Hair follicle dermal papilla cell (primary cell): ENCODE measurements at places on chromosomes 6 and 20. TPM values are rescaled to one million over a fixed set of nuclear protein-coding genes. Genes with fewer than 3 reads are reported as not detected.

Gene TMEM170B
- total RNA-seq: 1.5 and 2.3 TPM in 2 replicates

Gene PTPRT
- total RNA-seq: not detected in 2 replicates

Gene MYLK2
- under 0.01 and 0.12 TPM in 2 replicates for total RNA-seq

Gene GLO1
- total RNA-seq: 109 and 112 TPM in 2 replicates

Gene TAF4
- 5.1 and 5.8 TPM in 2 replicates for total RNA-seq

Gene DDO
- 0.16 and 0.24 TPM in 2 replicates for total RNA-seq

Gene GMPR
- total RNA-seq: 4.9 and 5.7 TPM in 2 replicates

Gene VGLL2
- total RNA-seq: not detected in 2 replicates

Gene HAO1
- not detected in 2 replicates for total RNA-seq

Gene SLC22A16
- 0.12 TPM in 1 of 2 replicates, not detected in the other for total RNA-seq
